ENCODE measurements at places on chromosomes 1 and 21.

DNA sequence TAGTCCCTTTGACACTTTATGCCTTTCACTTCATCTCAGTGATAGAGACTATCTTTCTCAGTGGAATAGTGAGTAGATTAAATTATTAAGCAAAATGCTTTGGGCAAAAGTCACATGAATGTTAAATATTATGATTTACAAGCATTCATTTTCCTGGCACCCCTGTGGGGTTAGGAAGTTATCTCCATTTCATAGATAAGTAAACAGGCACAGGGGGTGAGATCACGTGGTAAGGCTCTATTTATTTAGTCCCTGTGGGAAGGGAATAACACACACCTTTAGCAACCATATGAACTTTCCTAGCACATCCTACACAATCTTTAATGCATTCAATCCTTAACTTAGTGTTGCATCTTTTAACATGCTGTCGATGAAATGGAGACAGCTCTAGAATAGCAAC, 12.3 kb downstream of the PSMB2 start:
- DNase-seq, result no peak

GRCh38 chr1:8361198-8361849, 43.4 kb downstream of the SLC45A1 start:
- DNase-seq, result no peak

DNA sequence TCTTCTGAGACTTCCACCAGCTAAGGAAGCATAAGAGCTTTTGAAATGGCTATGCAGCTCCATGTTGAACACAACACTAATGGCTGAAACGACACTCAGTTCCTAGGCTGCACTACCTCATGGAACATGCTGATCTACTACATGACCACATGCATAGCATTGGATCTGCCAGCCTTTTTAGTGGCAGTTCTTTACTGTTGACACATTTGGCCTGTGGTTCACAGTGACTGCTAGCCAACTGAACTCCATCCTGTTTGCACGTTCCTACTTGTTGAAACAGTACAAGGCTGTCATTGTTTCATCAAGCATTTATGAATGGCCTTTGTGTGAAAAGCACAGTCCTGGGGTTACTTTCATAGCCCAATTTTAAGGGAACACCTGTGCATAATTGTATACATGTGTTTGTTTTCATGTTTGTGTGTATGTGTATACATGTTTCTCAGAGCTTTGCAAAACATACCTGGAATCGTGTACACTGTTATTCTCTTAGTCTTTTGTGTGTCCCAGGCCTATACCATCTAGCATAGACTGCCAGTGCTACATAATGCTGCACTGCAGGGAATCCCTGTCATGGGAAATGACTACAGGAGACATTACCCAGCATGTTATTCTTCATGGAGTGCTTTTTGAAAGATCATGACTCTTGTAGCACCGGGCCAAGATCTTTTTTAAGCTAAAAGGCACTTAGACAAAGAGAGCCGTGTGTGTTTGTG, 179.6 kb upstream of the ESRRG start:
- DNase-seq, result no peak

DNA sequence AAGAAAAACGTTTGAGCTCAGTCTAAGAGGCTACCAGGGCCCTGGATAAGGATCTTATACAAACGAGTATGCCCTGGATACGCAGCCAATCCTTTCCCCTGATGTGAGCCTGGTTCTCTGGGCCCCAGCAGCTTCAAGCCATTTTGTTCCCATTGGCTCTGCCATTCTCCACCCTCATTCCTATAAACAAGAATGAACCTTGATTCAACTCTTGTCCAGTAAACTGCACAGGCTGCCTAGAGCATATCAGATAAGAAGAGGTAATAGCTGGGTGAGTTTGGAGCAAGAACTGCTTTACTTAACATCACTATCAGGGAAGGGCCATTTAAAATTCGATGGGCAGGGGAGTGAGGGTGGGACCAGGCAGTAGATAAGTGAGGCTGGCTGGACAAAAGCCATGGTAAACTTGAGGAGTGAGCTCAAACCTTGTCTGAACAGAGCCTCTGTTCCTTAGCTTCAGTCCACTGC, 11.3 kb downstream of the BTG2 start:
- DNase-seq, result no peak

GRCh38 chr1:180092931-180093650, 61.6 kb upstream of the QSOX1 start:
- no peak for DNase-seq

DNA sequence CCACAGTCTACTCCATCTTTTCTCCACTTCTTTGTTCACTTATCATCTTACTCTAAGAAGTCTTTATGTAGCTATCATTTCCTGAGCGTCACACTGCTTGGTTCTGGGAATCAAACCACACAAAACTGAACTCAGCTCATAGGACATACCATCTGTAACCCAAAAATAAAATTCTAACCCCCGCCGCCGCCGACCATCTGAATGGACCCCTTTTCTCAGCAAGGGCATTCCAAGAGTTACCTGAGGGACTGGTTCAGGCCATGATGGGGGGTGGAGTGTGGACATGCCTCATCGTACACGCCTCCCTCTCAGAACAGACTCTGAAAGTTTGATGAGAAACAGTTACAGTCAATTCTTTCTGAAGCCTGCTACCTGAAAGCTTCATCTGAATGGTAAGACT, 12.6 kb upstream of the CHI3L2 start:
- peak; percentile 53 for DNase-seq

DNA sequence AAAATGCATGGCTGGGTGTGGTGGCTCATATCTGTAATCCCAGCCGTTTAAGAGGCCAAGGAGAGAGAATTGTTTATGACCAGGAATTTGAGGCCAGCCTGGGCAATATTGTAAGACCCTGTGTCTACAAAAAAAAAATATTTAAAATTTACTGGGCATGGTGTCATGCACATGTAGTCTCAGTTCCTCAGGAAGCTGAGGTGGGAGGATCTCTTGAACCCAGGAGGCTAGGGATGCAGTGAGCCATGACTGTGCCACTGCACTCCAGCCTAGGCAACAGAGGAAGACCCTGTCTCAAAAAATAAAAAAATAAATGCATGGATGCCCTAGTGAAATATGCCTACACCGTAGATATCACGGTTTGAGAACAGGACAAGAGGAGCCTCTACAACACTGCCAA, 1331.2 kb upstream of the B3GALT2 start:
- DNase-seq, result no peak

DNA sequence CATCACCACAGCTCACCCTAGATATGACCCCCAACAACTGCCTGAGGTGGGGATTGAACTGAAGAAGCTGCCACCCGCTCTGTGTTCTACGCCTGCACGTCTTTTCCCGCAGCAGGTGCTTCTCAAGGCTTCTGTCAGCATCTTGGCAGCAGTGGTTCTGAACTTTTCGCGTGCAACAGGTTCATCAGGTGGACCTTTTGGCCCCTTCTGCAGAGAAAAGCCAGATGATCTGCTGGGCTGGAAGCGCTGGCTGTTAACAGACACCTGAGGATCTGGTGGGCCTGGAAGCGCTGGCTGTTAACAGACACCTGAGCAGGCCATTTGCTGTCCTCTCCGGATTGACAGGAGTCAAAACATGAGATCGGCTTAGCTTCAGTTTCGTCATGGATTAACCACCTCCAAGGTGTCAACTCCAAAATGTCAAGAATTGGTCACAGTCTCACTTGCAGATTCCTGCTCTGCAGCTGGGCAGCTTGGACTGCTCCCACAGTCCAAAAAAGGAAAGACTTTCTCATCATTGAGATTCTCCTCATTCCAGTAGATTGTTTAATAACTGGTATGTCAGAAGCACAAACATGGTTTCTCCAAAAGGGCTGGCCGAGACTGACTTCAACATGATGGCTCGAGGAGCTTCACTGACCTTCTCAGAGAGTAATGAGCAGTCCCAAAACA, 4.7 kb downstream of the C1orf174 start:
- no peak for DNase-seq

DNA sequence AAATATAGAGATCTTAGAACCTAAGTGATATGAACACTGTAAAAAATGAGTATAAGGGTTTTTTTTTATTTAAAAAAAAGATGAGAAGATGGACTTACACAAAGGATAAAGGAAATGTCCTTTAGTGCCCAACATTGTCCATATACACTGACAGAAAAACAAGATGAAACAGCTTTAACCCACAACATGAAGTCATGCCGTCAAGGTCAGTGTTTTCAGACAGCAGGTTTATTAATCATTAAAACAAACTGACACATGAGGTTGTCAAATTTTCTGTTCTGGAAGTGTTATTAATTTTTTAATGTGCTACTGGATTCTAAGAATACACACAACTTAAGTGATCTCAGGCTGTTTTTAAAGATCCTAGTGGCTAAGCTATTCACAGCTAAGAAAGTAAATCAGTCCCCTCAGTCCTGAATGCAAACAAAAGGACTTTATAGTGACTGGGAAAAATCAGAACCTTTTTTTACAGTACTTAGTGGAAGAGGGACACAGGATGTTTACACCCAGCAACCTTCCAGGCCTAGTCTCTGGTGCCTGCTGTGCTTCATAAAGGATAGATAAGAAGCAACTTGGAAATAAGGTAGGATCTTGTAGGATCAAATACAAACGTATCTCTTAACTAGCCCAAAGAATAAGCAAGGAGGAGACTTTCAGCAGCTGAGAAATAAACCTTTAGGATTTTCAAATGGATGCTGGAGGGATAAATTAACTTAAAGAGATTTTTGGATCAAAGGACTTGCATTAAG, 21.9 kb upstream of the PKN2 start:
- no peak for DNase-seq

DNA sequence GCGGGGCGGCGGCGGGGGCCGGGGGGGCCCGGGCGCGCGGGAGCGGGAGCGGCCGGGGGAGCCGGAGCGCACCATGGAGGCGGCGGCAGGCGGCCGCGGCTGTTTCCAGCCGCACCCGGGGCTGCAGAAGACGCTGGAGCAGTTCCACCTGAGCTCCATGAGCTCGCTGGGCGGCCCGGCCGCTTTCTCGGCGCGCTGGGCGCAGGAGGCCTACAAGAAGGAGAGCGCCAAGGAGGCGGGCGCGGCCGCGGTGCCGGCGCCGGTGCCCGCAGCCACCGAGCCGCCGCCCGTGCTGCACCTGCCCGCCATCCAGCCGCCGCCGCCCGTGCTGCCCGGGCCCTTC, 546 bp downstream of the SKI start:
- DNase-seq, result no peak

GRCh38 chr1:42983693-42984092, 25.0 kb upstream of the SLC2A1 start:
- no peak for DNase-seq

- no peak for DNase-seq
These were observed 6.4 kb downstream of the RORC start for GRCh38 chr1:151825204-151825603.

- DNase-seq, result no peak
These were observed 128.0 kb upstream of the KCNK2 start for GRCh38 chr1:214954617-214954949.

GRCh38 chr1:9890224-9890731, 19.8 kb downstream of the CTNNBIP1 start:
- DNase-seq, result no peak

GRCh38 chr1:170743083-170743482, 79.2 kb downstream of the PRRX1 start:
- no peak for DNase-seq

GRCh38 chr1:46452931-46453325, 36.7 kb upstream of the DMBX1 start:
- DNase-seq, result no peak

DNA sequence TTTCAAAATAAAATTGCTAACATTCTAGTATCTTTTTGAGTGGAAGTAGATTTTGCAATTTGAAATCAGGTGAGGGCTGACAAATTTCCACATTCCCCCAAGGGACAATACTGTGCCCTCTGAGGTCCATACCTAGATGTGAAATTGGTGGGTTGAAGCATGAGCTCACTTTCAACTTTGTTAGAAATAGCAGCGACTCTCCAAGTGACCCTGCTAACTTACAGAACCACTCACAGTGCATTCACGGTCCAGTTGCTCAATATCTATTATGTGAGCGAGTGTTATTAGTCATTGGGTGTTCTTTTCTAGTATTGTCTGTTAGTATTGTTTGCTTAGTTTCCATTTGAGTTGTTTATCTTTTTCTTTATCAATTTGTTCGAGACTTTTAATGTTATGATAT, 53.6 kb upstream of the ASB17 start:
- no peak for DNase-seq

GRCh38 chr21:33611006-33611744, 22.7 kb upstream of the DONSON start:
- DNase-seq, result no peak

GRCh38 chr1:75198761-75199160, 64.6 kb downstream of the LHX8 start:
- no peak for DNase-seq

DNA sequence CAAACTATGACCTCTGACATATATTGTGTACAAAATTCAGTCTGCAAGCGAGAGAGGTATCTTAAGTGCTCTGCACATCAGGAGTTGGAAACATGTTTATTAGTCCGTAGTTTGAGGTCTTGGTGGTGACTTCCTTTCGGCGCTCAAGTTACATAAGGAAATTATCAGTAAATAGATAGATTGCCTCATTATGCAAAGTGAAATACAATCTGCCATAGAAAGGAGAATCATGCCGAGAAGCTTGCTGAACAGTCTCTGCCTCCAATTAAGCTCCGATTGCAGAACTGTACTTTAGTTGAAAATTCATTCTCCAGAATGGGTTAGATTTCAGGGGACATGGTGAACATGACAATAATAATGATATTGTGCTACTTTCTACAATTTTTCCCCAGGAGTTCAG, 271.8 kb downstream of the BRINP2 start:
- no peak for DNase-seq

DNA sequence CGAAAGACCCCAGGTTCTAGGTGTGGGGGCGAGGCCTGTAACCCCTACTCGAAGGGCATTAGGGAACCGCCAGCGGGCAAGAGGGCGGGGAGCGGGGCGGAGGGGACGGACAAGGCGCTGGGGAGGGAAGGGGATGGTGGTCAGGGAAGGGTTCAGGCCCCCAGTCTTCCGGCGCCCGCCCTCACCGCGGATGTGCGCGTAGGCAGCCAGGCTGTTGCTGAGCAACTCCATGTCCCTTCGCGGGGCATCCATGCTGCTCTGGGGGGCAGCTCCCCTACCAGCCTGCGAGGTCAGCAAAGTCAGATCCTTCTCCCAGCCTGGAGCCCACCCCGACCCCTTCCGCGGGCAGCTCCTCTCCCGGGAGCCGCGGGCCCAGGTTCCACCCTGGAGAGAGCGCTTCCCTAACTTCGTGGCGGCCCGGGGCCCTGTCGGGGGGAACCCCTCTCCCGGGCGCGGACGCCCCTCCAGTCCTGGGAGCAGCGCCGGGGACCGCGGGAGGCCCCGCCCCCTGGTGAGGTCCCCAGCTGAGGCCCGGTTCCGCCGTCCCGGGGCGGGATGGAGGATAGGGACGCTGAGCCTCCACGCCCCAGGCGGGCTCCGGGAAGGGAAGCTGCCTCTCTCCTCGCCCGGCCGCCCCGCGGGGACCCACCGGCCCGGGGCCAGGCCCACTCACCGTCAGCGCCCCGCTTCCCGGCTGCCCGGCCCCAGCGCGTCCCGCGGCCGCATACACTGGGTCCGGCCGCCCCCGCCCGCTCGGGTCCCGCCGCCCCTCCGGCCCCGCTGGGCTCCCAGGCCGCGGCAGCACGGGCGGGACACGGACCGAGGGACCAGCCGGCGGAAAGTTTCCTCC, 434 bp downstream of the EVA1B start:
- DNase-seq, result peak; percentile 42

GRCh38 chr1:93713341-93713740, 31.7 kb upstream of the BCAR3 start:
- DNase-seq, result no peak

- no peak for DNase-seq
These were observed 102.4 kb upstream of the OR4F16 start for GRCh38 chr1:788835-789234.

- peak; percentile 44 for DNase-seq
These were observed 9.2 kb upstream of the TNFRSF1B start for GRCh38 chr1:12157366-12158231.
